ENCODE measurements at places on chromosomes 16 and 17.

DNA sequence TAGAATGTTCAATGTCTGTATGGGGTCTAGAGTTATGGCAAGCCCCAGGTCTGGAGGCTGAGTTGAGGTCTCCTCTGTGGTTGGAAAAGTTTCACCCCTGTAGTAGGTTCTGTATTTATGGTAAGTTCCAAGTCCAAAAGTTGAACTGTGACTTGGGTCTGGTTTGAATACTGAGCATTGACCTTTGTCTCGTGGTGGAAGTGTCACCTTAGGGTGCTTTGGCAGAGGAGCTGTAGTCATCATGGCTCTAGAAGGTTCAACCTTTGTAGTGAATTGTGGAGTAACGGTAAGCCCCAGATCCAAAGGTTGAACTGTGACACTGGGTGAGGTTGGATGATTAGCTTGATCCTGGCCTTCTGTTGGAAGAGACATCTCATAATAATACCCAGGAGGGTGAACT lies 17.6 kb downstream of the RDM1 start:
- no peak for DNase-seq

DNA sequence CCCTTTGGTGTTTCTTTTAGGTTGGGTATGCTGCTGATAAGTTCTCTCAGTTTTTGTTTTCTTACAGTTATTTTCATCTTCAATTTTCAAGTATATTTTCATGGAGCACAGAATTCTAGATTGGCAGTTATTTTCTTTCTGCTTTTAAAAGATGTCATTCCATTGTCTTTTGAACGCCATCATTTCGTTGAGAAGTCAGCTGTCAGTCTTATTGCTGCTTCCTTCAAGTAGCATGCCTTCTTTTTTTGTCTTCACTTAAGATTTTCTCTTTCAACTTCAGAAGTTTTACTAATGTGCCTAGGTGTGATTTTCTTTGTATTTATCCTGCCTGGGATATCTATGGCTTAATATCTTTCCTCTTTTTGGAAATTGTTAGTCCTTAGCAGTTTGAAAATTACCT lies 262.2 kb upstream of the PMFBP1 start:
- no peak for DNase-seq

DNA sequence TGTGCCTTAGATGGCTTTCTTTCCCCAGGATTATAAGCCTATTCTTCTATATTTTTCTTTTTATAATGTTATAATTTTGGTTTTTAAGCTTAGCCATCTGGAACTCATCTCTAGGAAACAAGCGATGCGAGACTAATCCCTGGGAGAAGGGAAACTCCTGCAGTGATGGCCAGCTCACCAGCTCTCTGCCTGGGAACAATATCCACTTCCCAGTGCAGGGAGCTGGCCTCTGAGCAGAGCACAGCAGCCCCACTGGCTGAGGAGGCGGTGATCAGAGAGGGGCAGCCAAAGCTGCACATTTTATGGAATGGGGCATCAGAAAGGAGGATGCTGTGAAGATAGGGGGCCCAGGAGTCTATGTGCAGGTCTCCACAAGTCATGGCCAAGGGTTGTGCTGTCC lies 183.3 kb downstream of the LGALS9B start:
- no peak for DNase-seq

DNA sequence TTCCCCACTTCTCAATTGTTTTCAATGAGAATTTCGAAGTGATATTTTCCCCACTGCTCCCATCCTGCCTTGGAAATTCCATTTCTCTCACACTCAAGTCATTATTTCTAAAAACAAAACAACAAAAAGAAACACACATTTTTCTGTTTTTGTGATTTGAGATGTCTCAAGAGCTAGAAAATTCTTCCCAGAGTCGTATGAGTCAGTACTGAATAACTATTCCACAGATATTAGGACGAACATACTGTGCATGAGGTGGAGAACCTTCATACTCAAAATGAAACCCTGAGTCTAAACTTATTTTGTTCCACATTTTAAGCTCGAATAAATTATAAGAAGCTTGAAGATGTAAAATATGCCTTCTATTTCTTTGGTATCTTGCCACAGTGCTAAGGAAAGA lies 204.6 kb downstream of the SLC39A11 start:
- no peak for DNase-seq

GRCh38 chr17:83135692-83136091 lies 56.3 kb downstream of the METRNL start:
- no peak for DNase-seq

GRCh38 chr17:29084541-29085146 lies 41.7 kb downstream of the PIPOX start:
- no peak for DNase-seq

DNA sequence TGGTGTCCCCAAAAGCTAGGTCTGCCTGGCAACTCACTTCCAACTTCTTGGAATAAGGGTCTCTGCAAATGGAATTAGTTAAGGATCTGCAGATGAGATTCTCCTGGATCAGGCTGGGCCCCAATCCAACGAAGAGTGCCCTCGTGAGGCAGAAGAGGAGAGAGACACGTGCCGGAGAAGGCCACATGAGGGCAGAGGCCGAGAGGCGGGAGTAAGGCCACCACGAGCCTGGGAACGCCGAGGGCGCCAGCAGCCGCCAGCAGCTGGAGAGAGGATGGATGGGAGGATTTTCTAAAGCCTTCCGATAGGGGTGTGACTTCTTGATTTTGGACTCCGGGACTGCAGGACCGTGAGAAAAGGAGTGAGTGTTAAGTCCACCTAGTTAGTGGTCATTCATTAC lies 76.3 kb downstream of the JPH3 start:
- DNase-seq: no peak

GRCh38 chr17:27463235-27463677 lies 7.0 kb downstream of the KSR1 start:
- no peak for DNase-seq

DNA sequence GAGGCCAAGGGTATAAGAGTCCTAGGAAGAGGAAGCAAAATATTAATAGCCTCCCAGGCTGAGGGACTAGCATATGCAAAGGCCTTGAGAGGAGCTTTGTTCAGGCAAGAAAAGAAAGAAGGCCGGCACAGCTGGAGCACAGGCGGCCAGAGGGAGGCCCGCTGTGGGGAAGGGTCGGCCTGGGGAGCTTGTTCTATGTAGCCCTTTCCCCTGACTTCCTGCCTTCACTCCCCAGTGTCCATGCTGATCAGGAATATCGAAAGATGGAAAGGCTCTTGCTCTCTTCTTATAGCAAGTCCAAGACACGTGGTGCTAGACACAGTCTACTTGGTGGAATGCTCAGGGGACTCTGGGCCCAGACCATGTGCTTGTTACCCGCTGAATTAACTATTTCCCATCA lies 27.4 kb upstream of the HAS3 start:
- no peak for DNase-seq

DNA sequence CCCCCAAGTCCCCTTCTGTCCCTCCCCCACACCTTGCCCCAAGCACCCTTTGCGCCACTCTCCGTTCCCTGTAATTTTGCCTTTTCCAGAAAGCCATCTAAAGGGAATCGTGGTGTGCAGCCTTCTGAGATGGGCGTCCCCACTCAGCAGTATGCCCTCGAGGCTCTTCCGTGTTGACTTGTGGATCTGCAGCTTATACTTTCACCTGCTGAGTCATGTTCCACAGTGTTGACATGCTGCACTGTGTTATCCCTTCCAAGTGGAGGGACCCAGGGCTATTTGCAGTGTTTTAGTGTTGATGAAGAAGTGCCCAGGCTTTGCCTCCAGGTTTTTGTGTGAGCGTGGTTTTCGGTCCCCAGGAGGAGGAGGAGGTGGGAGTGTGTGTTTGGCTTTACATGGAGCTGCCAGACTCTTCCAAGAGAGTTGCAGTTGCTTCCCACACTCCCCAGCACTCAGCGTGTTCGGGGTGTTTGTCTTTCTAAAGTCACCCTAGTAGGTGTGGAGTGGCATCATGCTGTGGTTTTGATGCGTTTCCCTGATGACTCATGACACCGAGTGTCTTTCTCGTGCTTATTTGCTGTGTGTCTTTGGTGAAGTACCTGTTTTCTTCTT lies 32.1 kb upstream of the JPT2 start:
- DNase-seq: peak; percentile 65

DNA sequence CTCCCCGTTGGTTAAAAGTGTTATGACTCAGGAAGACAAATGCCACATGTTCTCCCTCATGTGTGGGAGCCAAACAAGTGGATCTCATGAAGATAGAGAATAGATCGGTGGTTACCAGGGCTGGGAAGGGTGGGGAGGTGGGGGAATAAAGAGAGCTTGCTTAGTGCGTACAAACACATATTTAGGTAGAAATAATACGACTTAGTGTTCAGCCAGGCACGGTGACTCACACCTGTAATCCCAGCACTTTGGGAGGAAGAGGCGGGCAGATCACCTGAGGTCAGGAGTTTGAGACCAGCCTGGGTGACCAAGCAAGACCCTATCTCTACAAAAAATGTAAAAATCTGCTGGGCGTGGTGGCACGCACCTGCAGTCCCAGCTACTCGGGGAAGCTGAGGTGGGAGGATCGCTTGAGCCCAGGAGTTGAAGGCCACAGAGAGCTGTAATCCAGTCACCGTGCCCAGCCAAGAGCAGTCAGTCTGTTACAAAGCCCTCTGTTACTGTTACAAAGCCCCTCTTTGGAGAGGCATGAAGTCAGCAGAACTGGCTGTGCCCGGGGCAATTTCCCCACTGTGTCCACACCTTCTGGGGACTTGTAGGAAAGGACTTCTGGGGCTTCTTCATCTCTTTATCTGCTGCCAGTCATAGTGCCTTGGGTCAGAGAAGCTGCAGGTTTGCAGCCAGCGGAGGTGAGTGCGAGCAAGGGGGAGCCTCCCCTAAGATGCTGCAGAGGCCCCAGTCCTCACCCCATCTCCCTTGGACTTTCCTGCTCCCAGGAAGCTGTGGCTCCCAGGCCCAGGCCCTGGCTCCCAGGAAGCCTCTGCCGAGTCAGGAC lies 4.3 kb upstream of the ALDH3A1 start:
- no peak for DNase-seq

- no peak for DNase-seq
These were observed 3.7 kb upstream of the HSD17B2 start for GRCh38 chr16:82031116-82032084.

DNA sequence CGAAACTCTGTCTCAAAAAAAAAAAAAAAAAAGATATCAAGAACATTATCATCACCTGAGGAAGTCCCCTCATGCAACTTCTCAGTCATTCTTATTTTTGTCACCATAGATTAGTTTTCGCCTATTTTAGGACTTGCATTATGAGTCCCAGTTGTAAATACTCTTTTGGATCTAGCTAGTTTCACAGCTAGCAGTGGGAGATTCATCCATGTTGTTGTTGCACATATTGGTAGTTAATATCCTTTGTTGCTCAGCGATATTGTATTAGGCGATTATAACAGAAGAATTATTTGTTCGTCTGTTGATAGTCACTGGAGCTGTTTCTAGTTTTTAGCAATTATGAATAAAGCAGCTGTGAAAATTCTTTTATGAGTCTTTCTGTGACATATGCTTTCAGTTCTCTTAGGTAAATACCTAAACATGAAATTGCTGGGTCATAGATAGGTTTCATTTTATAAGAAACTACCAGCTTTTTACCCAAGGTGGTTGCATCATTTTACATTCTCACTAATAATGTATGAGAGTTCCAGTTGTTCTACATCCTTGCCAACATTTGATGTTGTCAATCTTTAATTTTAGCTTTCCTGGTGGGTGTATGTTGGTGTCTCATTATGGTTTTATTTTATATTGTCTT lies 40.7 kb upstream of the MAP3K14 start:
- no peak for DNase-seq

DNA sequence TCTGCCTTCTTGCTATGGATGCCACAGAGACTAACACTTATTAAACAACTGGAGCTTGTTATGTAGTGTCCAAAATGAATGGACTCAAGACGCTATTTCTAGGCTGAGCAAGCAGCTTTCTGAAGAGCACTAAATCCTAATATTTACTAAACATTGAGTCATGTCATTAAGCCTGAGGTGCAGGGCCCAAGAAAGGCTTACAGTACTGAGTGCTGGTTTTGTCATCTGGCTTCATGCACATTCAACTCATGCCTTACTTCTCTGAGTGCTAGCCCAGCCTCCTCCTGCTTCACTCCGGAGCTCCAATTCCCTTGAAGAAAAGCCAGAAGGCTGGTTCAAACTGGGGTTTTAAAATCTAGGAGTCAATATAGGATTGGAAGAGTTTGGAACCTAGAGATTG lies 363.3 kb upstream of the CDH5 start:
- DNase-seq: no peak

DNA sequence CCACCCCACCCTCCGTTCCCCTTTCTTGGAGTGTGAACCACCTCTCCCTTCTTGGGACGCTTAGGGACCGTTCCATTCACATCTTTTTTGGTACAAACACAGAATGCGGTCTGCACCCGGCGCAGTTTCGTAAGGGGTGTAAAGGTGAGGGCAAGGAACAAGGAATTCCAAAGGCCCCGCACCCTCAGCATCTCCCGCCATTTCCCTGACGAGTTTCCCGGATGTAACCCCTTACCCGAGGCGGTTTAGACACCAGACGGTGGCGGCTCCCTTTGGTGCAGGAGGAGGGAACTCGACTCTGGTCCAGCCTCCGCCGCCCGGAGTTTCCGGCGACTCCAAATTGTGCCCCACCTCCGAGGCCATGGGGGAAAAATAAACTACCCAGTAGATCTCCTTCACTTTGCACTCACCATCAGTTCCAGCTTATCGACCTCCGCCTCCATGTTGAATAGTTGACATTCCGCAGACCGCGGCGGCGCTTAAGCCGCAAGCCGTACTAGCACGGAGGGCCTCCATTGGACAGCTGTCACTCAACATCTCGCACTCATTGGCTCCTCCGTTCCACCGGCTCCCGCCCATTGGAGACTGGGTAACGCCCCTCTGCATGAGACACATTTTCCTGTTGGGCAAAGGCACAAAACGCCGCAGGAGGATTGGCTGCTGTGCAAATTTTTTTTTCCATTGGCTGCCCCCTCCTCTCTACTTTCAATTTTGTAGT lies at the start of gene SKA2:
Gene SKA2 (minus strand): TSS at position 466 of the 718 bp plus-strand sequence. CDS start 23 bp downstream, at position 443.
- peak; percentile 100 for DNase-seq

- no peak for DNase-seq
These were observed 23.9 kb downstream of the KLHDC4 start for GRCh38 chr16:87741700-87742415.

- no peak for DNase-seq
These were observed 31.8 kb downstream of the TOX3 start for GRCh38 chr16:52515068-52515671.

DNA sequence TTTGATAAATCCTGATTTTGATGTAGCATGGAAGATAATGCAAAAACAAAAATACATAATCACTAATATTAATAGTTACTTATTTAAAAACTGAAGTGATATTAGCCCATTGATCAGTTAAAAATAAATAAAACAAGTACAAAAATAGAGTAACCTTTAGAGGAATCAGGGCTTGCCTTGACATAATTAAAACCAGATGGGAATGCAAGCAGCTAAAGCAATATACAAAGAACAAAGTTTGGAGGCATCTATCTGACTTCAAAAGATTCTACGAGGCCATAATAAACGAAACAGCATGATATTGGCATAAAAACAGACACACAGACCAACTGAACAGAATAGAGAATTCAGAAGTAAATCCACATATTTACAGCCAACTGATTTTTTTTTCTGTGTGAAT lies 15.0 kb upstream of the HEATR3 start:
- no peak for DNase-seq

- no peak for DNase-seq
These were observed 16.8 kb upstream of the EMP2 start for GRCh38 chr16:10597187-10597601.

GRCh38 chr17:54907376-54907775 lies 6.7 kb downstream of the TOM1L1 start:
- DNase-seq: no peak

All from anterior cingulate cortex (tissue), 58 donors.